Renal pelvis (tissue), 12 donors: ENCODE measurements at places on chromosomes 6 and 20. TPM values are rescaled to one million over a fixed set of nuclear protein-coding genes. Genes with fewer than 3 reads are reported as not detected.

DNA sequence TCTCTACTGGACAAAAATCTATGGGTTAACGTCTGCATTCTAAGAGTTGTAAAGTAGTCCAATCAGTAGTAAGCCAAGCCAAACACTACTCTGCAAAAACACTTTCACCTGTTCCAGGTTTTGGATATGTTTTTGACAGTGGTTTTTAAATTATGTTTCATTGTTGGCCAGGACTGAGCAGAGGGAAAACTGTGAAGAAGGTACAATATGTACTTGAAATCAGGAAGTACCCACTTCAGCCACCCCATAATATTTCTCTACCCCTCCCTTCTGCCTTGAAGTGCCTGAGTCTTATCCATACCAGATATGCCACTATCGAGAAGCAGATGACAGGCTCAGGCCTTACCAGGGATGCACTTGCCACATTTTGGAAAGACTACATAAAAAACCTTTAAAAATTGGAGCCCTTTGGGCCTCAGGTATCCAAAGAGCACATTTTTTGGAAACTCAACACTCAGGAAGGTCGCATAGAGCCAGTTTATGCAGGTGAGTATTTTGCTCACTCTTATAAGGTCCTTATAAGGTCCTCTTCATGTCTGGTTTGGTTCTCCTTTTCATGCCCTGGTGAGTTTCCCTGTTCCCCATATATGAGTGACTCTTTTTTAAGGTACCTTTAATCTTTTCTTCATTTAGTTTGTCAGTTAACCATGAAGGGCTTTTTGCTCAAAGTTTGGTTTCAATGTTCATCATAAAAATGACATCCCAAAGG lies 859.3 kb upstream of the FLRT3 start:
- no peak for DNase-seq

- no peak for DNase-seq
These were observed 369.9 kb downstream of the PKHD1 start for GRCh38 chr6:51717477-51717876.

PBOV1 gene
- not detected for polyA plus RNA-seq

DNA sequence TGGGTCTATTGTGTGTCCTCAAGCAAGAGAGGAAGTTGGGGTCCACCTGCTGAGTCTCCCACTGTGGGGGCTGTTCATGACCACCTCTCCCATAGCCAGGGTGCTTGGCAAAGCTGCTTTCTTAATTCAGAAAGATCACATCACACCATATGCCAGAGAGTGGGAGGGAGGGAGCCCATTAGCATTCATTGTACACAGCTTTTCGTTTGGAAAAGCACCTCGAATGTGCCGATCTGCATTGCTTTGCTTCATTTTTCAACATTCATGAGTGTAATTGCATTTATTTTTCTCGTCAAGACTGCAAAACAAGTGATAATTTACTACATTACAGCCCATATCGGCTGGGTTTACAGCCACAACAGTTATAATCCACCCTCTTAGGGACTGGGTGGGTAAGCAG lies 327.3 kb downstream of the PTPRT start:
- DNase-seq = no peak

GRCh38 chr6:3286641-3287171 lies 28.0 kb downstream of the PSMG4 start:
- DNase-seq = no peak

DNA sequence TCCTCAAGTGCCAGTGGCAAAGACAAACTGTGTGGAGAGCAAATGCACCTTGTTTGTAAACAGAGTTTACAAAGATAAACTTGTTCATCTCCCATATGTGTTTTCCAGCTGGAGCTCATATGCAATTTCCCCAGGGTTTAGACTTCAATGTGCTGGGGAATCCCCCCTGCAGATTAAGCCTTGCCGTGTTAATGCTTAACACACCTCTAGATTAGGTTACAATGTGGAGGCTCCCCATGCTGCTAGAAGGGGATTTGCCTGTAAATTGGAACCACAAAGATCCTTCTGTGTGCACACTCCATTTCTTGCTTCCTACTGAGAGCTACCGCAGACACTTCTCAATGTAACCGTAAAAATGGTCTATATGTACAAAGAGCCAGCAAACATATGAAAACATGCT lies 263.1 kb downstream of the TBX18 start:
- no peak for DNase-seq

GRCh38 chr6:110509617-110510241 lies 33.3 kb upstream of the SLC22A16 start:
- no peak for DNase-seq

- no peak for DNase-seq
These were observed 659.0 kb downstream of the EPM2A start for GRCh38 chr6:145076115-145076841.

GRCh38 chr20:62104791-62105345 lies 17.4 kb upstream of the LSM14B start:
- no peak for DNase-seq

SLC22A7 gene
- polyA plus RNA-seq = 0.90 TPM

- no peak for DNase-seq
These were observed 209.0 kb upstream of the SLC35B3 start for GRCh38 chr6:8644306-8644705.

NINL gene
- 57.0 TPM for polyA plus RNA-seq

- DNase-seq = no peak
These were observed 35.5 kb upstream of the SYNJ2 start for GRCh38 chr6:157946053-157946617.

GRCh38 chr6:138052783-138053182 lies 54.4 kb downstream of the PERP start:
- DNase-seq = no peak
